ENCODE measurements at places on chromosomes 2 and 18.

- H3K27me3 ChIP-seq = peaks cover 2% of the 10 kb centered on the region
- no peak overlapping the region for H3K27ac ChIP-seq
- no peaks in the 10 kb centered on the region for H3K4me1 ChIP-seq
These were observed 28.0 kb upstream of the SETBP1 start for GRCh38 chr18:44652722-44653121.

GRCh38 chr2:221309892-221310583, 262.1 kb downstream of the EPHA4 start:
- H3K4me1 ChIP-seq = peaks cover 7% of the 10 kb centered on the region
- no peak for DNase-seq
- no peak overlapping the region for H3K27ac ChIP-seq
- H3K36me3 ChIP-seq = no peaks in the 10 kb centered on the region
- H3K27me3 ChIP-seq = no peaks in the 10 kb centered on the region

DNA sequence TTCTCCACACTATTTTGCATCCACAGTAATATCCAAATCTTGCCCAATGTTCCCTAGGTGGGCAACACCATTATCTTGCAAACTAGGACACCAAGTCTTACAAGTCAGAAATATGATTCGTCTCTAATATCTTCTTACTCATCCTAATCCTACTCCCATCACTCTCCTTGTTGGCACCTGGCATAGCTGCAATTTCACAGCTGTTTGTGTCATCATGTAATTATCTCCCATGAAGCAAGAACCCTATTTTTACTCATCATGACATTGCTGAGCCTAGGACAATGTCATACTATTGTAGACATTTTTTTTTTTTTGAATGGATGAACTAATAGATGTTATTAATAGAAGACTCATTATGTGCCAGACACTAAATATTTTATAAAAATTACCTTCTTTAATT, 91.3 kb upstream of the CCDC141 start:
- no peaks in the 10 kb centered on the region for H3K4me1 ChIP-seq
- no peak for DNase-seq
- H3K4me3 ChIP-seq = no peak overlapping the region
- H3K27me3 ChIP-seq = no peaks in the 10 kb centered on the region
- no peaks in the 10 kb centered on the region for H3K36me3 ChIP-seq
- H3K27ac ChIP-seq = no peak overlapping the region

DNA sequence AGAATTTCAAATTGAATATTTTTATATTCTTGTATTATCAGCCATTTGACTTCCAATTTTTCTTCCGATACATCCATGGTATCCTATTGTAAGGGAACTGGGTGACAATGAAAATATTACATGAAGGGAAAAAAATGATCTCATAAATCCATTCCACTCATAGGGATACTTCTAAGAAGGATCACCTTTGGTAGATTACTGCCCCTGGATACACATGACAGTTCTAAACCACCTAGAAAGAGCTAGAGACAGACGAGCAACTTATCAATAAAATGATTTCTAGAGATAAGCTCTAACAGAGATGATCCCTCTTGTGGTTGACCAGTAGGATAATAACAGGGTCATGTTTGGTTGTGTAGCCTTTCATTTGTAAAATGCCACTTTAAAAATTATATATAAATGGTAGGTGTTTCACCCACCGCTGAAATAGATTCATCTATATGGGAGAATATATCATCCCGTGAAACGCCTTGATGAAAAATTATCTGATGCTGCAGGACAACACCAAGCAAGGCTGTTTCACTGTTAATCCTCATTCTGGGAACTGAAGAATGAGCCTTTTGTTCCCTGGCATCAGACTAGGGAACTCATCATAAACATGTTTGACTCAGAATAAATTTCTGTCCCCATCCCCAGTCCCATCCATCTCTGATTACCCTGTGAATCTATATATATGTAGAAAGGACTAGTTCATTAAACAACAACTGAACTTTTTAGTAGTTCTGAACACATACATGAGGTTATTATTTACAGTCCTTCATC, 180.0 kb downstream of the TCF4 start:
- no peak for DNase-seq
- no peaks in the 10 kb centered on the region for H3K36me3 ChIP-seq
- no peak overlapping the region for H3K27ac ChIP-seq
- H3K4me1 ChIP-seq = peaks cover 6% of the 10 kb centered on the region
- no peak overlapping the region for H3K4me3 ChIP-seq

- H3K36me3 ChIP-seq = peaks cover 2% of the 10 kb centered on the region
- peaks cover 7% of the 10 kb centered on the region for H3K27me3 ChIP-seq
- no peak overlapping the region for H3K4me3 ChIP-seq
- no peak overlapping the region for H3K27ac ChIP-seq
These were observed 64.3 kb upstream of the ID2 start for GRCh38 chr2:8617590-8617989.

GRCh38 chr18:67475673-67476072, 40.8 kb downstream of the DSEL start:
- H3K4me3 ChIP-seq = no peak overlapping the region
- H3K36me3 ChIP-seq = peaks cover 2% of the 10 kb centered on the region
- H3K4me1 ChIP-seq = no peaks in the 10 kb centered on the region
- no peak for DNase-seq

- no peak overlapping the region for H3K4me3 ChIP-seq
- H3K36me3 ChIP-seq = no peaks in the 10 kb centered on the region
- H3K27ac ChIP-seq = no peak overlapping the region
- H3K27me3 ChIP-seq = no peaks in the 10 kb centered on the region
These were observed 54.3 kb downstream of the ST3GAL5 start for GRCh38 chr2:85834466-85834865.

- H3K27me3 ChIP-seq = no peaks in the 10 kb centered on the region
- H3K4me3 ChIP-seq = no peak overlapping the region
- H3K4me1 ChIP-seq = peaks cover 28% of the 10 kb centered on the region
- H3K36me3 ChIP-seq = peaks cover 2% of the 10 kb centered on the region
- peak overlapping the region; percentile 44 for H3K27ac ChIP-seq
- no peak for DNase-seq
These were observed 3.2 kb downstream of the RNPEPL1 start for GRCh38 chr2:240571314-240571973.

GRCh38 chr2:240203788-240204270, 63.4 kb upstream of the OTOS start:
- no peaks in the 10 kb centered on the region for H3K36me3 ChIP-seq
- peaks cover 37% of the 10 kb centered on the region for H3K27me3 ChIP-seq
- peaks cover 12% of the 10 kb centered on the region for H3K4me1 ChIP-seq
- no peak overlapping the region for H3K27ac ChIP-seq
- no peak for DNase-seq

DNA sequence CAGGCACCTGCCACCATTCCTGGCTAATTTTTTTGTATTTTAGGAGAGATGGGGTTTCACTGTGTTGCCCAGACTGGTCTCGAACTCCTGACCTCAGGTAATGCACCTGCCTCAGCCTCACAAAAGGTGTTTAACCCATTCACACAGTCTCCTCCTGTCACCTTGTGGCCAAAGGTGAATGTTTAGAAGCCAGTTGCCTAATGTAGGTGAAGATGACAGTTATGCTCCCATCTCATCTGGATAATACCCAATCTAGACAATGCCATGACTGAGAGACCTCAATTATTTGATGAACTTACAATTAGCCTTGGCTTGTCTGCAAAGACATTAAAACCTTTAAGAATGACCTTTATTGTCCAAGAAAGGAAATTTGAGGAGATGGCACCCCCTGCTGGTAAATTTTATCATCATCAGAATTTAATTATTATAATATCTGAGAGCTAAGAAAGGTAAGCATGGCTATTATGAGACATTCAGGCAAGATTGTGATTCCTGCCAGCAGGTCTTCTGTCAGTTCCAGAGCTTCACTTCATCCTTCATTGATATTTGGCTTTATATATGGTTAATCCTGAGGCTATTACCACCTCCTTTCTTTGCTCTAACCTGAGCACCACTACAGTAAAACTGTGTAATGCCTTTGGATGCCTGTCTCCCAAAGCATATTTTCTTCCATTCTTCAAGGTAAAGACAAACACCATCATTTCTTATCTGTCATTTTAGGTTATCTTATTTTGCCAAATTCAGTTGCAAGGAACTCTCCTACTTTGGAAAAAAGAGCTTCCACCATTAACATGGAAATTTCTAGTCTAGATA, 117.6 kb downstream of the FAM124B start:
- H3K4me1 ChIP-seq = no peaks in the 10 kb centered on the region
- no peak for DNase-seq
- H3K27ac ChIP-seq = no peak overlapping the region
- H3K27me3 ChIP-seq = peaks cover 28% of the 10 kb centered on the region
- H3K4me3 ChIP-seq = no peak overlapping the region

DNA sequence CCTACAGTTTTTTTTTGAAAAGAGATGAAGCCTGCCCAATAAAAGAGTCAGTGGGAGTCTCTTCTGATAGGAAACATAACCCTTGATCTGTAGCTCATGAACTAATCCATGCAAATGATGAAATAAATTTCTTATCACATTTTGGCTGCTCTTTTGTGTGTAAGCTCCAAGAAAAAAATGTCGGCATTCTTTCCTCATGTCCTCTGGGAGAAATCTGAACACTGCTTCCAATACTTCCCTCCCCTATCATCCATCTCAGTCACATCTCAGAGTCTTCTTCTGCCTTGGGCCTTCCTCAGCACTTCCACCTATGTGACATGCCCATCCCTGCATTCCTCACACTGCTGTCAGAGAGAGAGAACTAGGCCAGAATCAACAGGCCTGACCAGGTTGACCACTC, 395.7 kb upstream of the ST6GAL2 start:
- no peak overlapping the region for H3K27ac ChIP-seq
- H3K4me1 ChIP-seq = no peaks in the 10 kb centered on the region
- H3K27me3 ChIP-seq = no peaks in the 10 kb centered on the region
- no peak overlapping the region for H3K4me3 ChIP-seq

GRCh38 chr2:60440079-60440766, 113.2 kb downstream of the BCL11A start:
- peaks cover 4% of the 10 kb centered on the region for H3K27me3 ChIP-seq
- H3K27ac ChIP-seq = no peak overlapping the region
- no peaks in the 10 kb centered on the region for H3K4me1 ChIP-seq
- H3K4me3 ChIP-seq = no peak overlapping the region
- H3K36me3 ChIP-seq = no peaks in the 10 kb centered on the region
- no peak for DNase-seq

GRCh38 chr2:66461664-66462500, 27.0 kb downstream of the MEIS1 start:
- H3K4me1 ChIP-seq = no peaks in the 10 kb centered on the region
- no peak for DNase-seq
- no peak overlapping the region for H3K27ac ChIP-seq
- H3K27me3 ChIP-seq = peaks cover 2% of the 10 kb centered on the region
- H3K36me3 ChIP-seq = no peaks in the 10 kb centered on the region

- no peak overlapping the region for H3K27ac ChIP-seq
- DNase-seq = no peak
- no peaks in the 10 kb centered on the region for H3K27me3 ChIP-seq
- H3K4me1 ChIP-seq = no peaks in the 10 kb centered on the region
- H3K4me3 ChIP-seq = no peak overlapping the region
These were observed 443.1 kb downstream of the THSD7B start for GRCh38 chr2:137208431-137208891.

DNA sequence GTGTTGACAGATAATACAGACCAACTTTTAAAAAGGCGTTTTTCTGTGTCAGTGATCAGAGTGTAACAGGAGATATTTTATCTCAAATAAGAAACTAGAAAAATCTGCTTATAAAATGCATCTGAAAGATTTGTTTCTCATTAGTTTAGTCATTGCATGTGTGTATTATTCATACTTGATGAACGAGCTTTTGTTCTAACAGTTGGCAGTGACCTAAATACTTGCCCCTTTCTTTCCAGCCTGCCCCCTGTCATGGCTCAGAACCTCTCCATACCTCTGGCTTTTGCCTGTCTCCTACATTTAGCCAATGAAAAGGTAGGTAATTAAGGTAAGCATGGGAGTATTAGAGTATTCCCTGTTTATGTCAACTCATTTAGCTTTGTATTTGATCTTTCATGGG, 33.6 kb downstream of the NCAPH start:
- no peak overlapping the region for H3K4me3 ChIP-seq
- H3K36me3 ChIP-seq = peaks cover 76% of the 10 kb centered on the region
- H3K4me1 ChIP-seq = no peaks in the 10 kb centered on the region
- no peak for DNase-seq
- H3K27me3 ChIP-seq = no peaks in the 10 kb centered on the region

DNA sequence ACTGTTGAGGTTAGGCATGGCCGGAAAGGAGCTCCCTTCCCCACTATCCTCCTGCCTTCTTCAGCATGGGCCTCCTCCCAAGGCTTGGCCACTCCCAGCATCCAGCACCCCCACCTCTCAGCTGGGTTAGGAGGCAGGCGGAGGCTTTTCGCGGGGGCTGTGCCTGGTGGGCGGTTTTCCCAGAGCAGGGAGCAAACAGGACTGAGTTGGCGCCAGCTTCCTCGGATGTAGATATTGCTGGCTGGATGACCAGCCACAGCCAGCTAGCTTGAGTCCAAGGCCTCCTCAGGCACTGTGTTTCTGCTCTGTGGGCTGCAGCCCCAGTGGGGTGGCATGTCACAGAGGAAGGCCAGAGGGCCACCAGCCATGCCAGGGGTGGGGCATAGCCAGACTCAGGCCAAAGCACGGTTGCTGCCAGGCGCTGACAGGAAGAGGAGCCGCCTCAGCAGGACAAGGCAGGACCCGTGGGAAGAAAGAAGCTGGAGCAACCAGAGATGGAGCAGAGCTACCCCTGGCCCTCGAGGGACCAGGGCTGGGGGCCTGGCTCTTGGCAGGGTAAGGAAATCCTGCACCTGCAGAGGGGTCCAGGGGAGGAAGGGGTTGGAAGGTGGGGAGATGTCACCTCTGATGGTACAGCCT, at the start of gene TCF23:
Gene TCF23, plus strand, starts transcription at position 204 of the 639 bp plus-strand sequence. Its CDS starts 130 bp downstream, at position 334.
- DNase-seq = no peak
- H3K36me3 ChIP-seq = no peaks in the 10 kb centered on the region
- peaks cover 2% of the 10 kb centered on the region for H3K4me1 ChIP-seq
- H3K4me3 ChIP-seq = no peak within 1 kb of the TSS
- peaks cover 9% of the 10 kb centered on the region for H3K27me3 ChIP-seq
- no peak within 1 kb of the TSS for H3K27ac ChIP-seq

- peaks cover 3% of the 10 kb centered on the region for H3K27me3 ChIP-seq
- no peak overlapping the region for H3K4me3 ChIP-seq
- DNase-seq = no peak
- no peaks in the 10 kb centered on the region for H3K36me3 ChIP-seq
- no peak overlapping the region for H3K27ac ChIP-seq
- no peaks in the 10 kb centered on the region for H3K4me1 ChIP-seq
These were observed 19.4 kb upstream of the SP5 start for GRCh38 chr2:170695521-170696410.

DNA sequence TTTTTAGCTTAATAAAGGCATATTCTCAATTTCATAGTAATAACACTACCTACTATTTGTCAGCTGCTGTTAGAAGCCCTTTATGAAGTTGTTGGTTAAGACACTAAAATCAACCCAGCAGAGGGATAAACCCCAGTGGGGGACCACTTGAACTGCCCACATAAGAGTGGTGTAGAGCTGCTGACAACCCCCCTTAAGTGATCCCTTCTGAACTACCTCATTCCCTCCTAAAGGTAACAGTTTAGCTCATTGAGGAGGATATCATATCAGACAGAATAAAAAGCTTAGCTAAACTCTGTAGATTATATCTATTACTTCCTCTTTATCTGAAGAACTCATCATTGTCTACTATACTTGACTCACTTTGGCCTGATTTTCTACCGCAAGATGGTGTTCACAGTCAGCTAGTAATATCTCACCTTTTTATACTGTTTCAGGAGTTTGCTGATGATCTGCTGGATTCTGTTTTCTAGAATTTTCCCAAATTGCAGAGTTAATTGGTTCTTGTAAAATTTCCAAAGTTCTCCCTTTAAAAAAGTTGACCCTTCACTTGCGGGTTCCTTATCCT, 16.2 kb downstream of the GALM start:
- H3K27ac ChIP-seq = peak overlapping the region; percentile 55
- H3K4me3 ChIP-seq = no peak overlapping the region
- no peaks in the 10 kb centered on the region for H3K27me3 ChIP-seq
- no peak for DNase-seq
- peaks cover 39% of the 10 kb centered on the region for H3K4me1 ChIP-seq
